ENCODE measurements at places on chromosomes 6 and 20.

- DNase-seq: no peak
These were observed 389.7 kb upstream of the EYS start for GRCh38 chr6:66096679-66097078.

DNA sequence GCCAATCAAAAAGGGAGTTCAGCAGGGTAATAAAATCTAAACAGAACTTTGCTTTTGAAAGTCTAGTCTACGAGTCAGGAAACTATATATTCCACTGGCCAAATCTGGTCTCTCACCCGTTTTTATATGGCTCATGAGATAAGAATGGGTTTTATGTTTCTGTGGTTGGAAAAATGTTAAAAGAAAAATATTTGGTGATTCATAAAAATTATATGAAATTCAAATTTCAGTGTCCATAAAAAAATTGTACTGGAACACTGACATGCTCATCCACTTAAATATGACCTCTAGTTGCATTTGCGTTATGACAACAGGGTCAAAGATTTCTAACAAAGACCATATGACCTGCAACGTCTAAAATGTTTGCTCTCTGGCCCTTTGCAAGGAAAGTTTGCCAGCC, 22.3 kb upstream of the LAMP5 start:
- DNase-seq: no peak

DNA sequence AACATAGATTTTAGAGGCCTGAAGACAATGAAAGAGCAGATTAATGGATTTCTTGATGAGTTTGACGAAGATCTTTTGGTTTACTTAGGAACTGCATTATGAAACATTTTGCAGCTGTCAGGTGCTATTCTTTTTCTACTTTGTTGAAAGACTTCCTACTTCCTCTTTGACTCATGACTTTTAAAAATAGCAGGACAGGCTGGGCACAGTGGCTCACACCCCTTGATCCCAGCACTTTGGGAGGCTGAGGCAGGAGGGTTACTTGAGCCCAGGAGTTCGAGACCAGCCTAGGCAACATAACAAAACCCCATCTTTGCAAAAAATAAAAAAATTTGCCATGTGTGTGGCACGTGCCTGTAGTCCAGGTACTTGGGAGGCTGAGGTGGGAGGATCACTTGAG, 52.0 kb downstream of the ITCH start:
- DNase-seq: no peak

DNA sequence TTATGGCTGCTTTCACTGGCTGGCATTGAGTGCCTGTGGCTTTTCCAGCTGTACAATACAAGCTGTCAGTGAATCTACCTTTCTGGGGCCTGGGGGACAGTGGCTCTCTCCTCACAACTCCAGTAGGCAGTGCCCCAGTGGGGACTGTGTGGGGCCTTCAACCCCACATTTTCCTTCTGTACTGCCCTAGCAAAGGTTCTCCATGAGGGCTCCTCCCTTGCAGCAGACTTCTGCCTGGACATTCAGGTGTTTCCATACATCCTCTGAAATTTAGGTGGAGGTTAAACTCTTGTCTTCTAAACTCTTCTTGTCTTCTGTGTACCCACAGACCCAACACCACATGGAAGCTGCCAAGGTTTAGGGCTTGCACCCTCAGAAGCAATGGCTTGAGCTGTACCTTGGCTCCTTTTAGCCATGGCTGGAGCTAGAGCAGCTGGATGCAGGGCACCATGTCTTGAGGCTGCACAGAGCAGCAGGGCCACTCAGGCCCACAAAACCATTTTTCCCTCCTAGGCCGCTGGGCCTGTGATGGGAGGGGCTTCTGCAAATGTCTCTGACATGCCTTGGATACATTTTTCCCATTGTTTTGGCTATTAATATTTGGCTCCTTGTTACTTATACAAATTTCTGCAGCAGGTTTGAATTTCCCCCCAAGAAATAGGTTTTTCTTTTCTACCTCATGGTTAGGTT, 9.6 kb downstream of the PEX7 start:
- no peak for DNase-seq

DNA sequence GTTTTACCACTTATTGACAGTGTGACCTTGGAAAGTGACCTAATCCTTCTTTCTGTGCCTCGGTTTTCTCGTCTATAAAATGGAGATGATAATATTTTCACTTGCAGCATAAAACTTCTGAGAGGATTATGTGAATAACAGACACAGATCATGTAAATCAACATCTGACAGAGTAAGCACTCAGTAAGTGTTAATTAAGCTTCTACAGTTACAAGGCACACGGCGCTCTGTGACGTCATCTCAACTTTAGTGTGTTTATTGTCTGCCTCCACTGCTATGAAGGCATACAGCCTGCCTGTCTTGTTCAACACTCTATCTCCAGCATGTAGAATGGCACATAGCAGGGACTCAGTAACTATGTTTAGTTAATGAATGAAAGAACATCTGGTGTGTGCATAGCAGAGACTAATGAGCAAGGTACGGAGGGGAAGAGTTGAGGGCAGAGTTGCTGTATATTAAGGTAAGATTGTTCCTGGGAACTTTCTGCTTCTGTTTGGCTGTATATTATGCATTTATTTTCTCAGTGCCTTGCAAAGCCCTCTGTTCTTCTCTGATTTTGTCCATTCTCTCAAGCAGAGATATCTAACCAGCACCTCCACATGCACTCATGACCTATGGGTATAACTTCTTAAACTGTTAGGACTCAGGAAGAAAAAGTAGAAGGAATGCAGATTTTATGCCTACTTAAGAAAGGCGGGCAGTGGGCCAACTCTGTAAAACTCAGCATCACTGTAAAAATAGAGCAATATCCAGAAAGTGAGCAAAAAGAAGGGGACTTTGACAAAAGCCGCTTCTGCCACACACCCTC, 66.4 kb upstream of the STMND1 start:
- DNase-seq: no peak

DNA sequence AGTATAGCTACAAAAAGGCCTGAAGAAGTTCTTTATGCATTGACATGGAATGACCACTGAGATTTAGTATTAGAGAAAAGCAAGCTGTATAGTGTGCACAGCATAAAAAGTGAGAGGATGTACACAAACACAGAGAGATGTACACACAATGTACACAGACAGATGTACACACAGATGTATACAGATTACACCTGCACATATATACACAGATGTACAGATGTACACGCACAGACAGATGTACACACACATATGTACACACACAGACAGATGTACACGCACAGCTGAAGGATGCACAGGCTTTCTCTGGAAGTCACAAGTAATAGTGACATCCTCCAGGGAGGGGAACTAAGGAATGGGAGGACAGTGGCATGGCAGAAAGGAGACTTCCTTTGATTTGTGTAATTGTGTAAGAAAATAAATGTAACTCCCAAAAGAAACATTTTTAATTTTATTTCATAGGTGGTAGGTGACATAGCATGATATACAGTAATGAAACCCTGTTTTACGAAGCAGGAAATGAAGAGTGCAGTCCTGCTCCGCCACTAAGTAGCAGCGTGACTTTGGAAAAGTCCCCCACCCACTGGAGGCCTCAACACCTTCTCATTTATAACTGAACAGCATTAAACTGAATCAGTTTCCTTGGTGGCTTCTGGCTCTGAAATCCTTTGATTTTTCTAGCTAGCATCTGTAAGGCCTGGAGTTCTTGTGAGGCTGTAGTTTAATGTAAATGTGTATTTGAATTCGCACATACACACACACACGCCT, 14.1 kb downstream of the NFATC2 start:
- peak; percentile 38 for DNase-seq

- no peak for DNase-seq
These were observed 31.8 kb upstream of the BLCAP start for GRCh38 chr20:37559312-37560027.

DNA sequence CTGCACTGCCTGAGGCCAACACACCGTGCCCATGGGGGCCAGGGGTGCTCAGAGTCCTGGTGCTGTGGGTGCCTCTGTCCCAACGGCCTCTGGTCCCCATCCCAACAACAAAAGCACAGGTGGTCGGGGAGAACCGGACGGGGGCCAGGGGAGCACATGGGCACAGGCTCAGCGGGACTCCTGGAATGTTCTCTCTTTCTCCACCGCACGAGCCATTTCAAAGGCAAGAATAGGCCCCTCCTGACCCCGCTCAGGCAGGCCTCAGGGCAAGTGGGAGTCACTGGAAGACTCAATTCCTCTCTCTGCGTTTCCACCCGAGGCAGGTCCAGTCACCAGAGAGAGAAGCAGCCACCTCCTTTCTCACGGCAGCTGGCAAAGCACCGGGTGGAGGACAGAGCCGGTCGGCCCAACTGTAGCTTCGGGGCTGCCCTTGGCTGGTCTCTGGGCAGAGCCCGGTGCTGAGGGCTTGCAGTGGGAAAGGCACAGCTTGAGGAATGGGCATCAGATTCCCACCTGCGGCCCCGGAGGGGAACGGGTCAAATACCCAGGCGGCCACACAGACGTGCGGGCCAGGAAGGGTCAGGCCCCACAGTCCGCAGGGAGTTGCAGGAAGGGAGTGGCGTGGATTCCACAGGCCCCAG, 55.2 kb downstream of the KCNQ2 start:
- no peak for DNase-seq

GRCh38 chr6:31157513-31158139, at the start of gene CCHCR1:
CCHCR1 (minus strand) TSS chr6:31157802; CDS start chr6:31157600, 202 bp downstream.
- DNase-seq: no peak

DNA sequence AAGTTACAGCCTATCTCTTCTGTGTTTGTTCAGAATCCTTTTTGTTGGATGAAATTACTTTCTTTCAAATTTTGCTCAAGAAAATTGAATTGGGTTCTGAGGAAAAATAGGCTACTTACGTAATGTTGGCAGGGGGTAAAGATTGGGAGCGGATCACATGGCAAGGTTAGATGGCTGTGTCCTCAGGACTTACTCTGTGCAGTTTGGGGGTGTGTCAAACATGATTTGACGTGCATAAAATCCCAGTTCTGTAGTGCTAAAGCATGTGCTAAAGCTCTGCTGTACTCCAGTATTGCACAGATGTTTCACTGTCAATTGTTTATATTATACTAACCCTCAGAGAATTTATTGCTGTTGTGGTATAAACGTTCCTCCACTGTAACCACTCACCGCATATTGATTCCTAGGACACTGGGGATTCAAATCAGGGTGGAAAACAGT, 2.6 kb downstream of the NT5E start:
- DNase-seq: no peak

DNA sequence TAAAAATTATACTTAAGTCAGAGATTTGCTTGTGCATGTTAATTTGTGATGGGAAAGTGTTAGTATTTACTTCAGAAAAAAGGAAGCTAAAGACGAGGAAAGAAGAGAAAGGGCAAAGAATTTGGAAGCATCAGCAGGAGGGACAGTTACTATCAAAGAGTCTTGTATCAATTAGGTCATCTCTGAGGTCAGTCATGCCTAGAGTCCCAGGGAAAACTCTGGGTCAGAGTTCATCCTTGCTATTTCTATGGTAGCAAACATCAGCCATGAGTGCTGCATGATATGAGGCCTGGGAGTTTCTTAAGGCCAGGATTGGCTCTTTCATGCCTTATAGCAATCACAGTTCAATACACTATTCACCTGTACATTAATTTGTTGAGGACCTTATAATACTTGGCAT, 292.9 kb downstream of the FARS2 start:
- no peak for DNase-seq

GRCh38 chr6:113599444-113599843, 257.7 kb upstream of the MARCKS start:
- no peak for DNase-seq

Data from stimulated activated CD4-positive, alpha-beta T cell treated with anti-CD3 and anti-CD28 coated beads, Interleukin-4, amount 100 ng/mL, for 48 hours (primary cell).